Stimulated activated CD8-positive, alpha-beta memory T cell treated with anti-CD3 and anti-CD28 coated beads, Interleukin-2, amount 100 ng/mL, for 1 hour (primary cell): ENCODE measurements at places on chromosomes 16 and 17.

GRCh38 chr17:31472137-31472536, 80.7 kb downstream of the RAB11FIP4 start:
- no peak for DNase-seq

- no peak for DNase-seq
Observed at GRCh38 chr17:9370467-9370866, 205.2 kb downstream of the STX8 start.

- DNase-seq = no peak
Observed at GRCh38 chr17:44400226-44400847, 10.9 kb upstream of the ITGA2B start.

GRCh38 chr17:61157246-61157886, 242.3 kb upstream of the TBX2 start:
- DNase-seq = no peak

- DNase-seq = no peak
Observed at GRCh38 chr17:55533608-55534007, 22.4 kb upstream of the SMIM36 start.

DNA sequence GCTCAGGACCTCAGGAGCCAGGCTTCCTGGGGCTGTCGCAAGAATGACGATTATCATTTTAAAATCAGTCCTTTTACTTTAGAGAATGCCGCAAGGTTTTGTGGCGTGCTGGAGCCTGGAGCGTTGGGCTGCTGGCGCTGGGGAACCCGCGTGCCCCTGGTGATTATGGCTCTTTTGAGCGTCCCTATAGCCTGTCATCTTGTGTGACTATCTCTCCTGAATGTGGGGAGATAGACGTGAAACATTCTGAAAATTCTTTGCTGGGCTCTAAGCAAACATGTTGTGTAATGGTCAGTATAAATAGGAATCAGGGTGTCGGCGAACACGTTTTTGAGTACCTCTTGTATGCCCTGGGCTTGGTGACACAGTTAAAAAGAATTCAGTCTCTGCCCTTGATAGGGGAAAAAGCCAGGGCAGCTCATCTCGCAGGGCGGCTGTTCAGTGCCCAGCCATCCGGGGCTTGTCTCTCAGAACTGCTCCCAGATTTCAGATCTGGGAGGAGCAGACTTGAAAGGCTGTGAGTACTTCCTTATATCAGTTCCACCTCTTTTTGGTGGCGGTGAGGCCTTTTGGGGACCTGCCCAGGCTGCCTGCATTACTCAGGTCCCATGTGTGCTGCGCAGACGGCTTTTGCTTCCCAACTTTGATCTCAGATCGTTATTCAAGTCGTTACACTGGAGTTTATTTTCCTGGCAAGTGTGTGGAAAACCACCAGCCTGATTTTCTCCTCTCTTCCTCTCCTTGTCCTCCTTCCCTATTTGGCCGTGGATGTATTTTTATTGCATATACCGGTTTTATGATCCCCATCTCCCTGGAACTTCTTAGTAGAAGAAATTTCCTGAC, 973 bp downstream of the SLC7A6 start:
- no peak for DNase-seq

- DNase-seq = no peak
Observed at GRCh38 chr17:57927048-57927723, 28.0 kb downstream of the CUEDC1 start.

GRCh38 chr16:87922250-87922871, 14.0 kb downstream of the CA5A start:
- DNase-seq = no peak

- no peak for DNase-seq
Observed at GRCh38 chr16:4911970-4912386, 25.0 kb downstream of the PPL start.

DNA sequence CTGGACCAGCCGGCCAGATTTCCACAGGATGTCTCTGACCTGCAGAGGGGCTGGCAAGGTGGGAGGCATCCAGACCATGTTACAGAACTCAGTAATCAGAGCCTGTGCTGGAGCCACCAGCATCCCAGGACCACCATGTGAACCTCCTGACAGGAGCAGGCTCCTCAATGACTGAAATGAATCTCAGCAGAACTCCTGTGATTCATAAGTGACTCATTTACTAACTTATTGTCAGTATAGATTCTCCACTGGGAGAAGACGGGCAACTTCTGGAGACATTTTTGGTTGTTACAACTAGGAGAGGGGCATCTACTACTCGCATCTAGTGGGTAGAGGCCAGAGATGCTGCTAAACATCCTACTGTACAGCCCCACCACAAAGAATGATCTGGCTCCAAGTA, 3.1 kb upstream of the WWOX start:
- no peak for DNase-seq

DNA sequence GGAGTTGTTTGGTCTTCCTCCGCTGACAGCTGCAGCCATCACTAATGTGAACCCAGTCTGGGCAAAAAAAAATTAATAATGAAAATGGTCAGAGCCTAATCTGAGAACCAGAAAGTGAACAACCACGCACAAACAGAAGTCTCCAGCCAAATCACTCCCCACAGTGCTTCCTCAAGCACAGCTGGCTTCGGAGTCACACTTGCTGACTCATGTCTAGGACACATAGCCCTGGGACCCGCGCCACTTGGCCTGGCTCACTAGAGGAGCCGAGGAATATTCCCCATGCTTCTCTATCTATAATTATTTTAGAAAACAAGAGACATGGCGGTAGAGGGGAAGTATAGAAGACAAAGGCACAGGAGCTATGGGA, 109.1 kb downstream of the ZFHX3 start:
- DNase-seq = no peak

- DNase-seq = no peak
Observed at GRCh38 chr16:66469291-66469946, 42.3 kb downstream of the BEAN1 start.

DNA sequence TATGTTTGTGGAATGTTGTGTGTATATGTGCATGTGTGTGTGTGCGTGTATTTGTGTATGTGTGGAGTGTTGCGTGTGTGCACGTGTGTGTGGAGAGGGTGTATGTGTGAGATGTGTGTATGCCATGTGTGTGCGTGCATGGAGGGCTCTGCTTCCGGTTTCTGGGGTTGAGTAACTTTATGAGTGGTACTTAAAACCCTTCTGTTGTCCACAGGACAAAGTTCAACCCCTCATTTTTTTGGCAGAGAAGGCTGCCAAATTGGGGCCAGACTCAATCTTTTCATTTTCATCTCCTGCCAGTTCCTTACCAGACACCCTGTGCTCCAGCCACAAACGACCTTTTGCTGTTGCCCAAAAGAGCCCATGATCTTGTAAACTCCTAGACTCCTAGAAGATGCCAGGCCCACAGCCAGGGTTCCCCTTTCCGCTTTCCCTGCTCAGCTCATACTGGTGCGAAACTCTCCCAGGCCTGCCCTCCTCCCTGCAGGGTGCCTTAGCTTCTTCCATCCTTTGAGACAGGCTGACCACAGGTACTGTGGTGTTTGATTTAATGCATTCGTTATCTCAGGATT, 100.2 kb downstream of the CMIP start:
- DNase-seq = no peak

- no peak for DNase-seq
Observed at GRCh38 chr16:75476817-75477216, 12.3 kb upstream of the TMEM170A start.

GRCh38 chr16:72419638-72420037, 247.7 kb upstream of the PMFBP1 start:
- DNase-seq = no peak
